Small intestine (tissue), 16 donors: ENCODE measurements at places on chromosomes 2 and 18.
A peak's percentile ranks its signal among the peaks of the same experiment; 100 is the strongest.

DNA sequence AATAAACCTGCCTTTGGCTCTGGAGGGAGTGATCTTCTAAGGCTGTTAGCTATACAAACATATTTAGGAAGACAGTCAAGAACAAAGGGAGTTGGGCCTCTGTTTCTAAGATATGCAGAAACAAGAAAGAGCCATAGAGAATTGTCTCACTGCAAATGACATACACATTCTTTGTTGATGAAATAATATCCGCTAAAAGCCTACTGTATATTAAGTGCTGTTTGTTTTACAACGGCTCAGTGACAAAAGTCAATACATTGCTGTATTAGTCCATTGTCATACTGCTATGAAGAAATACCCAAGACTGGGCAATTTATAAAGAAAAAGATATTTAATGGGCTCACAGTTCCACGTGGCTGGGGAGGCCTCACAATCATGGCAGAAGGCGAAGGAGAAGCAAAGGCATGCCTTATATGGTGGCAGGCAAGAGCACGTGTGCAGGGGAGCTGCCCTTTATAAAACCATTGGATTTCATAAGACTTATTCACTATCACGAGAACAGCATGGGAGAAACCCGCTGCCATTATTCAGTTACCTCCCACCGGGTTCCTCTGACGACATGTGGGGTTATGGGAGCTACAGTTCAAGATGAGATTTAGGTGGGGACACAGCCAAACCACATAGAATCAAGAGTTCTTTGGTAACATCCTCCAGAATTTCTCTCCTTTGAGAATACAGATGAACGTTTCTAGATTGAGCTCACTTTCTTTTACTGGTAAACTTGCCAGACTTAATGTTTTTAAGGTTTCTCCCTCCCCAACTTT lies 157.8 kb downstream of the PIK3C3 start:
- DNase-seq = no peak

- no peak for DNase-seq
These were observed 367.4 kb downstream of the FBXO15 start for GRCh38 chr18:73780218-73780617.

- no peak for DNase-seq
These were observed 12.1 kb downstream of the PTMA start for GRCh38 chr2:231720292-231720986.

- peak; percentile 75 for DNase-seq
These were observed 807 bp downstream of the GAREM1 start for GRCh38 chr18:32469691-32470459.

DNA sequence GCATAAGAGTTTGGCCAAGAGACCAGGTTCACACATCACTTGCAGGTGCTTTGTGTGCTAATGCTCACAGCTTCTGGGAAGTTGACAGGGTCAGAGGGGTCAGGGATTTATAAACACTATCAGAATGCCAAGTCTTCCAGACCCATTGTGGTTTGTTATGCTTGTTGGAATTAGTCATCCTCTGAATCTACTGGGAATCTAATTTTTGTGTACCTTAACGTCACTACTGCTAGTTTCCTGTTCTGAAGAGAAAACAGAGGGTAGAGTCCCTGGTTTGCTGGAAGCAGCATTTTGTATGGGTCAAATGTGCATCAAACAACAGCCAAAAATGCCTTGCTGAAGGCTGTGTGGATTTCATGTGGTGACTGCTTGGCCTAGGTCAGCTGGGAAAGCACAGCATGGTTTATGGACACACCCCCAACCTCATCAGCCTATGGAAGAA lies 33.3 kb downstream of the ANTXR1 start:
- DNase-seq = no peak

- no peak for DNase-seq
These were observed 319.6 kb downstream of the PIK3C3 start for GRCh38 chr18:42274488-42275137.

GRCh38 chr18:31723639-31723989 lies 37.1 kb downstream of the SLC25A52 start:
- DNase-seq = peak; percentile 4

DNA sequence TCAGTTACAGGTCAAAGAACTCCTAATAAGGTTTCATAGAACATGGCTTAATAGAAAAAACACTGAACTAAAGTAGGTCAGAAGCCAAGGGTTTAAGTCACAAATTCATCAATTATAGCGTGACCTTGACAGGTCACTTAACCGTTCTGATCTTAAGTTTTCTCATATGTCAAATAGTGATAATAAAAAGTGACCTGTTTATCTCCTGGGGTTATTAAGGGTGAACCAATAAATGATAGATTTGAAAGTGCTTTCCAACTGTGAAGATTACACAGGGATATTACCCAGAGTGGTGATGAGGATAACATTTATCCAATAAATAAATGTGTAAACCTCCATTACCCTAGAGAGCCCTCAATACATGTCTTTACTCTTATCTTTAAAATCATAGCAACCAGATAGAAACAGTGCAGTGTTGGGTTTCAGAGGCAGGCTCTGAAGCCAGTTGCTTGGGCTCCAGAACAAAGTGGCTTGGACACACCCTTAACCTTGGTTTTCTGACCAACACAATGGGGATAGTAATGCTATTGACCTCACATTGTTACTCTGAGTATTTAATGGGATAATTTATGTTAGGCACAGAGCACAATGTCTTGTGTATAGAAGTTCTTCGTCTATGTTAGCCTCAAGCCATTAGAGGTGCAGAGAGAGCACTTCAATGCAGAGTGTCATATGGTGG lies 48.6 kb downstream of the KLHL14 start:
- DNase-seq = no peak

DNA sequence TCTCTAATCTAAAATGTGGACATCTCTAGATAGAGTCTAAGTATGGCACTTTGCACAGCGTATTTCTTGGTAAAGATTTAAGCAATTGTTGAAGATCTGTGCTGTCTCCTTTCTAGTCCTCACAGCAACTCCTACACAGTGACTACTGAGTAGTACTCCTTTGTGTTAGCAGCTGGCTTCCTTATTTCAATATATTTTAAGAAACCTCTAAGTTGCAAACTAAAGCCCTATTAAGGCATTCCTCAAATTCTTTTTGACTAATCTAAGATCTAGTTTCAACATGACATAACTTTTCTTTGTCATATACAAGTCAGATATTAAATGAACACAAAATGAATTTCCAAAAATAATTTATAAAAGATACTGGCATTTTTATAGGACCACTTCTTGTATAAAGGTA lies 121.8 kb upstream of the DNAJC10 start:
- DNase-seq = no peak

- DNase-seq = no peak
These were observed 526 bp downstream of the PRKRA start for GRCh38 chr2:178450524-178450773.

DNA sequence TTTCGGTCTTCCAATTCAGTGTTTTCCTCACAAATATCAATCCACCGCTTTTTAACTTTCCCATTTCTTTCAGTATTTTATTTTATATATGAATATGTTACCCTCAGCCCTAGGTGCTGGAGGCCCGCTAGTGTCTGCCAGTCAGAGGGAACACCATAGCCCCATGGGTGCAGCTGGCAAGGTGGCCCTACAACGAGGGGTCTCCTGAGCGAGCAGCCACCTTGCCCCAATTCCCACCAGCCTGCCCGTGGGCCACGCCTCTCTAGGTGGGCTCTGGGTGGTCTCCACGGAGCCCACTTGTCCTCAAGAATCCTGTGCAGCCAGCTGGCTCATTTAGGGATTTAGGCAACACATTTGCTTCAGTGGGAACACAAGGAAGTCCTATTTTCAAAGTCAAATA lies 72.5 kb upstream of the RGPD5 start:
- no peak for DNase-seq

- DNase-seq = no peak
These were observed 40.9 kb downstream of the KDM3A start for GRCh38 chr2:86482034-86482433.

DNA sequence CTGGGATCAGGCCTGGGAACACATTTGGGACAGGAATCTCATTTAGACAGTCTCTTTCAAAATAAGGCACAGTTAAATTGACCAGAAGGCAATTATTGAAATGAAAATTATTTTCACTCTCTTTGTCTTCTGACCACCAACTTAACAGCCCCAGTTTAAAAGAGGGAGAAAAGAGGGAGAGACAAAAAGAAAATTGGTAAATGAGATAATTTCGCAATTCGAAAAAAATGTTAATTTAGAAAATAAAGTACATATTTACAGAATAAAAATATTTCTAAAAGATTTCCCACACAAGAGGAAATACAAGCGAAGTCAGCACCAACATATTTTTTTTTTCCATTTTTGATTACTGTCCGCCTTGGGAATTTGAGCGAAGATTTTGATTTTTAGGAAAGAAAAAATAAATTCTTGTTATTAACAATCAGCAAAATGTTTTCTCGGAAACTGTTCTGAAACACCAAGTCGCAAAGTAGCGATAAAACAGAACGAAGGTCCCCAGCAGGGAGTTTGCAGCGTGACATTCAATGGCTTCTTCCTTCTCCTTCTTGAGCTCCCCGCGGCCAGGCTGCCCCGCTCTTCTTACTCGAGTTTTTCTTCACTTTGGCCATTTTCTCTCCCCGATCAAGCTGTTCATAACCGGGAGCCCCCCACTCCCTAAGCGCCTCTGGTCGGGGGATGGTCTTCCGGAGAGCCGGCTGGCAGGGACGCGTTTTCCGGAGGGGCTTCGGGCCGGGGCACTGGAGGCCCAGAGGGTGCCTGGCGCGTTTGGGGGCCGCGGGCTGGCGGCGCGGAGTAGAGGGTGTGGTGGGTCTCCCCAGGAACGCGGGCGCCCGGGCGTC lies 5.0 kb downstream of the SP9 start:
- peak; percentile 40 for DNase-seq

- no peak for DNase-seq
These were observed 63.8 kb downstream of the GREB1 start for GRCh38 chr2:11597538-11598225.

GRCh38 chr2:126828491-126828890 lies 70.2 kb upstream of the TEX51 start:
- DNase-seq = no peak

DNA sequence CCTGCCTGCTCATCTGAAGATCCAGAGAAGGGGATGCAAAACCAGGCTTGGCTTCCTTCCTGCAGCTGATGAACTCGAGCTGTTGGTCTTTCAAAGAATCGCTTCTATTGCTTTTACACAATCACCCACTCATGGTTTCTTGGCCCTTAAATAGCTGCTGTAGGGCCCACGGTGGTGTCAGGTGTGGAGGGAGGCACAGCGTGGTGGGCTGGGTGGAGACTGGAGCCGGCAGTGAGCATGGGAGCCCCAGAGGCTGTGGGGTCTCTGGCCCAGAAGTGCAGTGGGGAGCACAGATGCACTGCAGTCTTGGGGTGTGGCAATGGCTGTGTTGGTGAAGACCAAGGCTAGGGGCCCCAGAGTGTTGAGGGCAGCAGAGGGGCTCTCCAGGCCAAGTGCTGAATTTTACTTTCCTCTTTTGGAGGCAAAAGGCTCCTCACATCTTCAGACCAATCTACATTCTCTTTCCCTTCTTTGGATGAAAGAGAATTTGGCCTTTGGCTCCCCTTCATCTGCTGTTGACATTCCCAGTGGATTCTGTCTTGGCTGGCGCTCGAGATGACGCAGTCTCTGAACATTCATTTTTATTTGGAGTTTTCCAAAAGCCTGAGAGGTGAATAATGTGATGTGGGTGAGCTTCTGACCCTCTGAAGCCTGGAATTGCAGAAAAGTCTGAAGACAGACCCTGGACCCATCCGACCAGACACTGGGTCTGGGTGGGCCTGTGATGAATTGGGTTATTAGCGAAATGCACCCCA lies 70.1 kb upstream of the ASB18 start:
- no peak for DNase-seq

GRCh38 chr2:157428500-157429175 lies 15.3 kb downstream of the CYTIP start:
- no peak for DNase-seq

DNA sequence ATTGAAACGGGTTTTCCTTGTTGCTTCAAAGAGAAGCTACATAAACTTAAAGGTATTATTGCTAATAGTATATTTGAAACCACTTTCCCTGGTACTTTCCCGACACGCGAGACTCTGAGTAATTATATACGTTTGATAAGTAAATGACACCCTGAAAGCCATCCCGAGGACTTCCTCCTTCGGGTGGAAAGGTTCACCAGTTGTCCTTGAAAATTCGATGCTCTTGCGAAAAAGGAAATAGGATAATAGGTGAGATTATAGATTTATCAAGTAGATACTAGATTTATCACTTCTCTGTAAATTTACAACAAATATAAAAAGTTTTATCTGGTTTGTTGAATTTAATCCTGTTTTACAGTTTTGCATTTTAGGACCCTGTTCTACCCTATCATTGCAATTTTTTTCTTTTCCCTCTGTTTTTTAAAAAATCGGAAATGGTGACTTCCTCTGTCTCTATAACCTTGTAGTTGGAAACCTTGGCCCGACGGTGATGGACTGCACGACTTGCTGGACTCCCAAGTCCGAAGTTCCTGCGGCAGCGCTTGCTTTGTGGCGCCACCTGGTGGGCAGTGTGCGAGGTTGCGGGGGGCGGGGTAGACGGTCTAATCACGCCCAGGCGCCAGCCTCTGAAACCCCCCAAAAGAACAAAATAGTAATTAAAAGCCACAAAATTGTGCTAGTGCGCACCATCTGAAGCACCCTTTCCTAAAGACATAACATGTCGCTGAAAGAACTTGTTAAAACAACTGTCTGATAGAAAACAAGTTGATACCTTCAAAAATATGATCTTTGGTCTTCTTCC lies 972 bp upstream of the DLX2 start:
- peak; percentile 77 for DNase-seq

DNA sequence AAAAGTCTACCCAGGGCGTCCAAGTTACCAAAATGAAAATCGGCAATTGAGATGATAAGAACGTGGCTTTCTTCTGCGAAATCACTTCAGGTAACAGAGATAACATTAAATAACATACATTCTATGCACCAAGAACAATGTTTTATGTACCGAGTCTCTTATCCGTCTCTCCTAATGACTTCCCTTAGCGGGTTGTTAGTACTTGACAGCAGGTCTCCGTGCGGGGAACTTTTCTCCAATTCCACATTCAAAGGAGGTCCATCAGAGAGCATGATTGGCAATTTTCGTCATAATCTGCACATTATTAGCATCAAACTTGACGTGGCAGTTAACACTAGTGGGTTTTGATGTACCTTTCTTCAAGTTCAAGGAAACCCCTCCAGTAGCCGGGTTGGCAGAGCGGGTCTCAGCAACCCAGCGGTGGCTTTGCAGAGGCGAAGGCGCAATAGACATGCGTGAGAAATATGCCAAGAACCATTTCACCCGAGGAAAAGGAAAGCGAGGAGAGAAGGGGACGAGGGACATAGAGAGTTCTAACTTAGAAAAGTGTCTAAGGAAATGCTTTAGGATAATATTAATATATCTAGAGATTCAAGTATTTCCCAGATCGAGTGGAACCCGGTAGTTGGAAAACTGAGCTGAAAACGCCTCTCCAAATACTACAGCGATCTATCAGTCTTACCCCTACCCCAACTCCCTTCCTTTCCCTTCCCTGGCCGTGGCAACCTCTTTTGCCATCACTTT lies 5.0 kb downstream of the EVX2 start:
- no peak for DNase-seq
